ENCODE measurements at places on chromosomes 2 and 18. TPM values are rescaled to one million over a fixed set of nuclear protein-coding genes. Genes with fewer than 3 reads are reported as not detected.

The IL36RN gene
- not detected for total RNA-seq

The SGPP2 gene
- total RNA-seq = 24.6 TPM

The ERBB4 gene
- 29.7 TPM for total RNA-seq

The ACKR3 gene
- 2.1 TPM for total RNA-seq

The SLC8A1 gene
- 492 TPM for total RNA-seq

The RESP18 gene
- not detected for total RNA-seq

The IL36A gene
- not detected for total RNA-seq

DNA sequence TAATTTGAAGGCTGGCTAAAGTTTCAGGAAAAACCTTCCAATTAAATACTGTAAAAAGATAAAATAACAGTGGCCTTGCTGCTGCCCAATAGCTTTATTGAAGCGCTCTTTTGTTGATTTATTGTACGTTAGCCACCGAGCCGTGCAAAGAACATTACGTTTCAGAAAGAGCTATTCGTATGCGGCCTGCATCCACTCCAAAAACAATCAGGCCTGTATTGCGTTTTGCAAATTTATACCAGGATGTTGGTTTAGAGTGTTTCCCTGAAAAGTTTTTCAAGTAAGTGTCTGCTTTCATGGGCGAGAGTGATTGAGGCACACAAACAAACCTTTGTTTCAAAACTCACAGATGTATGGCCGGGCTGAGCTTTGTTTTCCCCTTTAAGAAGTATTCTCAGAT lies 257.2 kb upstream of the SALL3 start:
- no peaks in the 10 kb centered on the region for H3K4me1 ChIP-seq
- no peak for DNase-seq
- no peak overlapping the region for H3K4me3 ChIP-seq

DNA sequence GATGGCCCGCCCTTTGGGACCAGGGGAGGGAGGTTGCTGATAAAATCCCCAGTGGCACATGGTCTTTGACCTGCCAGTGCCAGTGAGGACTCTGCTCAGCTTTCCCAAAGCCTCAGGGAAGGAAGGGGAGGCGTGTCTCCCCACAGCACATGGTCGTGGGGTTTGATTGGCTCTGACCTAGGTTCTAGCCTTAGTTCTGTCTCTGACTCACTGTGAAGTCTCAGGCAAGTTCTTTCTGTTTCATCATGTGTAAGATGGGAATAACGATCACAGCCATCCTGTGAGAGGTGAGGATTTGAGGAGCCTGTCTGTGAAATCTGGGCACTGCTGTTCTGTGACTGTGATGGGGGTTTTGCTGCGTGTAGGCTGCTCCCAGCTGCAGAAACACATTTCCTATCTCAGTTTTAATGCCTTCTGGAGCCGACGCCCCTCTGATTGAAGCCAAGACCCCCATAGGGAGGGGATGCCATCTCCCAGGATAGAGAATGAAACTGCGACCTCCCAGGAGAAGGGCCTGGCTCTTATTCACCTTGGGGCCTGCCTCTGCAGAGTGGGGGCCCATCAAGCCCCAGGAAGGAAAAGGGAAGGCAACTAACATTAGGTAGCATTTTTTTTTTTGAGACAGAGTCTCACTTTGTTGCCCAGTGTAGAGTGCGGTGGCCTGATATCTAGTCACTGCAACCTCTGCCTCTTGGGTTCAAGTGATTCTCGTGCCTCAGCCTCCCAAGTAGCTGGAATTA lies 84.0 kb downstream of the DDX1 start:
- H3K36me3 ChIP-seq = no peaks in the 10 kb centered on the region
- no peaks in the 10 kb centered on the region for H3K27me3 ChIP-seq
- H3K4me3 ChIP-seq = no peak overlapping the region
- no peak overlapping the region for H3K27ac ChIP-seq
- no peak for DNase-seq

DNA sequence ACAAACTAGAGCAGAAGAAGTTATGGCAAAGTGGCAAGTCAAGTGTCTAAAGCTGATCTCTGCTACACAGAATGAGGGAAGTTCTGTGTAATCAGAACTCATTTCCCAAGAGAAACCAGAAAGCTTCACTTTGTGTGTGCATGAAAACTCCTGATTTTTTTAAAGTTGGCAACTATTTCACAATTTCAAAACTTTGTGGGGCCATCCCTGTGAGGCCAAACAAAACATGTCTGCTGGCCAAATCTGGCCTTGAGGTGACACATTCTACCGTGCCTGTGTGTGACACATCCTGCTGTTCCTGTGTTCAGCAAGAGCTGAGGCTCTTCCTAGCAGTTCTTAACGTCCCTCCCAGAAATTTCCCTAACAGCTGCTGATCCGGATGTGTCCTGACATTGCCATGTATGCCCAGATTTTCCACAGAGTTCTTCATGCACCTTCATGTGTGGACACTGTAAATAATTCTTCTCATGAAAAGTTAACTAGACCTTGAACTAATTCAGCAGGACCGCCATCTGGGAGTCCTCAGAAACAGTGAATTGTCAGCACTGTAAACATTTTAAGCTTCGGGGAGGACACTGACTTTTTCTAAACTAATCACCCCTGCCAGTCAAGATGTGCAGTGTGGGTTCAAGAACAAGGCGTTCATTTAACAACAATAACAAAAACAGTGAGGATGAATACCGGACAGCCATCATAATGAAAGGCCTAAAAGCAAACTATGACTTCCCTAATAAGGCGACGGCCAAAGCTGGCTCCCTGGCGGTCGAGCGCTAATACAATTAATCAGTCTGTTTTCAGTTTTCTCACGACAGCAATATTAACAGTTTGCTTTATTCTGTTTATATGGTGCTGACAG lies 99.0 kb downstream of the PLEKHM3 start:
- no peaks in the 10 kb centered on the region for H3K4me1 ChIP-seq
- DNase-seq = no peak
- H3K27ac ChIP-seq = peak overlapping the region; percentile 18
- H3K36me3 ChIP-seq = no peaks in the 10 kb centered on the region

GRCh38 chr18:13354402-13354801 lies 135.8 kb downstream of the LDLRAD4 start:
- H3K4me3 ChIP-seq = no peak overlapping the region
- H3K36me3 ChIP-seq = no peaks in the 10 kb centered on the region
- no peaks in the 10 kb centered on the region for H3K4me1 ChIP-seq
- no peaks in the 10 kb centered on the region for H3K27me3 ChIP-seq
- no peak for DNase-seq
- no peak overlapping the region for H3K27ac ChIP-seq

DNA sequence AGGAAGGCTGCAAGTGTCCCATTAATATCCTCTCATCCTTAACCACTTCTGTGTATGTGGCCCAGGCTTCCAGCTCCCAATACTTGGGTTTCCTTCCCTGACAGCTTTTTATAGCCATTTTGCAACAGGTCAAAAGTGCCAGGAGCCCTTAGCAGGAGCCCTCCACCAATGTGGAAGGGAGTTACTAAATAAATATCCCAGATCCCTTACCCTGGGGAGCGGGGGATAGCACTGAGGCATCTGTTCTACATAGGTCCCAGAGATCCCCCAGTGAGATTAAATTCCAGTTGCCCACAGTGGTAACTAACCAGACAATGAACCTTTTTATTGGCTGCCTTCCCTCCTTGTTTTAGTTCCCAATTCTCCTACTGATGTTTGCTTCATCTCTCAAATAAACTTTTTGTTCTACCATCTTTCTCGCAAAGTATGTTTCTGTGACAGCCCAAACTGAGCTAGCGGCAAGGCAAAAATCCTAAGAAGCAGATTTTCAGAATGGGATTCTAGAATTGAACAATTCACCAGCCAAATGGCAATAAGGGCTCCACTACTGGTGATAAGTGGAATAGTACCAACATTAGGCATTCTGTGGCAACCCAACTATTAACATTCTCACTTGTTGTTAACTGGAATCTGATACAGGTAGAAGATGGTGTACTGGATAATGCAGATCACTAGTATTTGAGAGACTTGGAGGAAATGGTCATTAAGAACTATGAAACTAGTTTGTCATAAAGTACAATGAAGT lies 83.9 kb upstream of the MAPRE2 start:
- DNase-seq = no peak
- no peak overlapping the region for H3K27ac ChIP-seq
- no peaks in the 10 kb centered on the region for H3K36me3 ChIP-seq
- no peaks in the 10 kb centered on the region for H3K27me3 ChIP-seq

- no peaks in the 10 kb centered on the region for H3K36me3 ChIP-seq
- no peaks in the 10 kb centered on the region for H3K27me3 ChIP-seq
- no peak overlapping the region for H3K4me3 ChIP-seq
- H3K27ac ChIP-seq = no peak overlapping the region
- H3K4me1 ChIP-seq = no peaks in the 10 kb centered on the region
Measured at GRCh38 chr2:24642351-24642750, 150.8 kb downstream of the PTRHD1 start.

DNA sequence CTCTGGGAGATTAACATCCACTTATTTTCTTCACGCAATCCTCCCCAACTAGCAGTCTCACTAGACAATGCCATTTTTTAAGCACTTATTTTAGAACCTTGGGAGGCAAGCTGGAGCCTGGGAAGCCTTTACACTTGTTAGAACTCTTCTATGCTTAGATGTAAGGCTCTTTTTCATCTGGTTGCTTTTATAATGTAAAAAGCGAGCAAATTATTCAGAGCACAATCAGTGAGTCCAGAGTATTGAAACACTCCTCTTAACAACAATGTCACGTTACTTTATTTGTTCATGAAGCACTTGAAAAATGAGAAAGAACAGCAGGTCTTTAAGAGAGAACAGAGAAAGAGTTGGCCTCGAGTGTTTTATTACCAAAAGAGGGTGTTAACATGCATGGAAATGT lies 84.1 kb upstream of the SLC8A1 start:
- DNase-seq = no peak
- peak overlapping the region; percentile 81 for H3K27ac ChIP-seq
- H3K4me1 ChIP-seq = peaks cover 58% of the 10 kb centered on the region
- no peak overlapping the region for H3K4me3 ChIP-seq
- no peaks in the 10 kb centered on the region for H3K36me3 ChIP-seq

GRCh38 chr2:111704246-111704645 lies 179.7 kb downstream of the ANAPC1 start:
- H3K27me3 ChIP-seq = no peaks in the 10 kb centered on the region
- H3K4me1 ChIP-seq = no peaks in the 10 kb centered on the region
- H3K36me3 ChIP-seq = no peaks in the 10 kb centered on the region
- H3K27ac ChIP-seq = no peak overlapping the region
- H3K4me3 ChIP-seq = no peak overlapping the region
- peak; percentile 35 for DNase-seq

DNA sequence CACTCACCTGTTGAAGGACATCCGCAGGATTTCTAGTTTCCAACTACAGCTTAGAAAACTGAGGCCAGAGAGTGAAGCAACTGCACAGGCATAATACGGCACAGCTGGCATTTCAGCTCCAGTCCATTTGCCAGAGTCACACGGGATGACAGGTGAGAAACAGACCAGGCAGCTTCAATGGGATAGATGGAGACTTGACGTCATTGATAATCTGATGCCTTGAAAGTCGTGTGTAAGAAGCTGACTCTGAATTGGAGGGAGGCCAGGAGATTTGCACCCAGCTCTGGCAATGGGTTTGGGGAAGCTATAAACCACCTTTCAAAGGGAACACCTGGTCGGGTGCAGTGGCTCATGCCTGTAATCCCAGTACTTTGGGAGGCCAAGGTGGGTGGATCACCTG lies 12.4 kb upstream of the DNMT3A start:
- H3K36me3 ChIP-seq = no peaks in the 10 kb centered on the region
- H3K4me3 ChIP-seq = no peak overlapping the region
- no peaks in the 10 kb centered on the region for H3K27me3 ChIP-seq
- H3K4me1 ChIP-seq = no peaks in the 10 kb centered on the region
- no peak for DNase-seq

DNA sequence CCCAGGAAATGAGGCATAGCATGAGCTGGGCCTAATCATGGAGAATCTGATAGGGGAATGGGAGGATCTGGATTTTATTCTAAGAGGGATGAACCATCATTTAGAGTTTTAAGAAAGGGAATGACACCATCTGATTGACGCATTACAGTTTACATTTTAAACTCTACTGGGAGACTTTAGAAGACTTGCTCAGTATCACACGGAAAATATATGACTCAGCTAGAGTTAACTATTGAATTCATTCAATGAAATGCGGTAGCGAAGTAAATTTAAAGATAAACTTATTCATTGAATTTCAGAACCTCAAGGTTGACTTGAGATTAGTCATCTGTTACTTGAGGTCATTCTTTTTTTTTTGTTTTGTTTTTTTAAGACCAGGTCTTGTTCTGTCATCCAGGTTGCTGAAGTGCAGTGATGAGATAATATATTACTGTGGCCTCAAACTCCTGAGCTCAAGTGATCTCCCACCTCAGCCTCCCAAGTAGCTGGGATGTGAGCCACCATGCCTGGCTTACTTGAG lies 25.0 kb downstream of the MC4R start:
- no peaks in the 10 kb centered on the region for H3K36me3 ChIP-seq
- no peak overlapping the region for H3K4me3 ChIP-seq
- H3K4me1 ChIP-seq = no peaks in the 10 kb centered on the region

- H3K27ac ChIP-seq = no peak overlapping the region
- no peaks in the 10 kb centered on the region for H3K36me3 ChIP-seq
- H3K4me3 ChIP-seq = no peak overlapping the region
- DNase-seq = no peak
- H3K27me3 ChIP-seq = no peaks in the 10 kb centered on the region
Measured at GRCh38 chr2:200732866-200733265, 78.8 kb upstream of the BZW1 start.

GRCh38 chr2:218465987-218466633 lies 47.2 kb downstream of the VIL1 start:
- H3K27ac ChIP-seq = no peak overlapping the region
- H3K27me3 ChIP-seq = no peaks in the 10 kb centered on the region
- no peaks in the 10 kb centered on the region for H3K4me1 ChIP-seq
- peaks cover 13% of the 10 kb centered on the region for H3K36me3 ChIP-seq
- DNase-seq = peak; percentile 56

GRCh38 chr2:72144632-72145288 lies 2.9 kb downstream of the CYP26B1 start:
- peaks cover 6% of the 10 kb centered on the region for H3K4me1 ChIP-seq
- H3K36me3 ChIP-seq = no peaks in the 10 kb centered on the region
- peak; percentile 72 for DNase-seq
- no peak overlapping the region for H3K27ac ChIP-seq

DNA sequence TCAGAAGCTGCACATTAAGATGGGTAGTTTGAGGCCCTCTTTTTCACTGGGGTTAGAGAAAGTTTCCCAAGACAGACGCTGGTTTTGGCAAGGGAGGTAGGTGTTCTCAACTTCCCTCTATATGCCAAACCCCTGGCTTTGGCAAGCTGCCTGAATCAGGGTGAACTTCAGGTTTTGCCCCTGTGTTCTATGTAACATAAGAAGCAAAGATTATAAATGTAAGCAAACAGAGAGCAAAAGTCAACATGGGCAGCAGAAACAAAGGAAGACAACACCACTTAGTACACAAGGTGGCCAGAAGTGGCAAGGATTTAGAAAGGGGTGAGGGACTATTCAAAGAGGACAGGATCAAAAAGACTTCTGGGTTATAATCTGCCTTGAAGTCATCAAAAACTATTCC lies 70.5 kb upstream of the TFCP2L1 start:
- H3K27ac ChIP-seq = no peak overlapping the region
- H3K36me3 ChIP-seq = peaks cover 25% of the 10 kb centered on the region
- no peak for DNase-seq
- H3K4me3 ChIP-seq = no peak overlapping the region
- no peaks in the 10 kb centered on the region for H3K4me1 ChIP-seq
